GM12891 (cell line): ENCODE measurements at places on chromosomes 6 and 20.
A peak's percentile ranks its signal among the peaks of the same experiment; 100 is the strongest.

- no peak for DNase-seq
Measured at GRCh38 chr6:24125980-24126379, at the start of gene NRSN1. Gene NRSN1 (plus strand): TSS chr6:24126215. CDS start chr6:24134328, 8,113 bp downstream.

DNA sequence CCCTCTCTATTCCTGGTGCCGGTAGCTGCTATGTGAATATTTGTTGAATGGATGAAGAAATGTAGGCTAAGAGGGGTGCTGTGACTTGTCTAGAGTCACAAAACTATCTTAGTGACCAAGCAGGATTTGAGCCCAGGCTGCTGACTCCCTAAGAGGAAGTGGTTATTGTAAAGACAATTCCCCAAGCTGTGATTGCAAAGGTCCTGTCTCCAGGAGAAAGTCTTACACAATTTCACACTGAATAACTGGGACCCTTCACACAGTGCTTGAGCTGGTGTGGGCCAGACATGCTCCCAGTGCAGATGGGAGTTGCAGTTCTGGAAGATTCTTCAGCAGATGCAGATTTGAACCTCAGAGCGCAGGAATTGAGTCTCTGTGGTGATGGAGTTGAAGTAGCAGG lies 38.1 kb downstream of the IYD start:
- DNase-seq, result no peak

DNA sequence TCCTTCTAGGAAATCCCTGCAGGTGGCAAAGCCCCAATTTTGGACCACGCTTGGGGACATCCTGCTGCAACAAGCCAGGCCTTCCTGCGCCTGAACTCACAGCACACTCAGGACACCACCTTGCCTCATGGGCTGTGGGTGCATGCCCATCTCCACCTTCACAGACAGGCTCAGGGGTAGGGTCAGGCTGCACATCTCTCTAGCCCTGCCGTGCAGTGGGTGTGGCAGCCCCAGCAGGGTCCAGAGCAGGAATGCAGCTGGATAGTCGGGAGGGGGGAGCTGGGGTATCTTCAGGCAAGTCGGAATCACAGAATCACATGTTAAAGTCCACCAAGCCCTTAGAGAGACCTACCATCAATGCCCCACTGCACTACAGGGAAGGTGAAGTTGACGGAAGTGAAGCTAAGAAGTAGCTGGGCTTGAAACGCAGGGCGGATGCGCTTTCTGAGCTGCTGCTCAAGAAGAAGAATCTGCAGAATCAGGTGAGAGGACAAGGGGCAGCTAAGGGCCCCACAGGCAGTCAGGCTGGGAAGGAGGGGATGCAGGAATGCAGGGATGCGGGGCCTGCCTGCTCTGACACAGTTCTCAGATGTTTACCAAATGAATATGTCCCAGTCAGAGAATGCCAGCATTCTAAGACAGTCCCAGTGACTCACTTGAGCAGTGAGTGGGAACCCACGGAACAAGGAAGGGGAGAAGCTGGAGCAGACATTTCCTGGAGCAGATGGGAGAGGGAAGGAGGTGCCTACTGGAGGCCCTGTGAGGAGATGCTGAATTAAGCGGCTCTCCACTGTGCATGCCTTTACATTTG lies 11.3 kb downstream of the SERPINB6 start:
- DNase-seq, result no peak

GRCh38 chr6:747921-748320 lies 55.0 kb upstream of the EXOC2 start:
- DNase-seq, result no peak

DNA sequence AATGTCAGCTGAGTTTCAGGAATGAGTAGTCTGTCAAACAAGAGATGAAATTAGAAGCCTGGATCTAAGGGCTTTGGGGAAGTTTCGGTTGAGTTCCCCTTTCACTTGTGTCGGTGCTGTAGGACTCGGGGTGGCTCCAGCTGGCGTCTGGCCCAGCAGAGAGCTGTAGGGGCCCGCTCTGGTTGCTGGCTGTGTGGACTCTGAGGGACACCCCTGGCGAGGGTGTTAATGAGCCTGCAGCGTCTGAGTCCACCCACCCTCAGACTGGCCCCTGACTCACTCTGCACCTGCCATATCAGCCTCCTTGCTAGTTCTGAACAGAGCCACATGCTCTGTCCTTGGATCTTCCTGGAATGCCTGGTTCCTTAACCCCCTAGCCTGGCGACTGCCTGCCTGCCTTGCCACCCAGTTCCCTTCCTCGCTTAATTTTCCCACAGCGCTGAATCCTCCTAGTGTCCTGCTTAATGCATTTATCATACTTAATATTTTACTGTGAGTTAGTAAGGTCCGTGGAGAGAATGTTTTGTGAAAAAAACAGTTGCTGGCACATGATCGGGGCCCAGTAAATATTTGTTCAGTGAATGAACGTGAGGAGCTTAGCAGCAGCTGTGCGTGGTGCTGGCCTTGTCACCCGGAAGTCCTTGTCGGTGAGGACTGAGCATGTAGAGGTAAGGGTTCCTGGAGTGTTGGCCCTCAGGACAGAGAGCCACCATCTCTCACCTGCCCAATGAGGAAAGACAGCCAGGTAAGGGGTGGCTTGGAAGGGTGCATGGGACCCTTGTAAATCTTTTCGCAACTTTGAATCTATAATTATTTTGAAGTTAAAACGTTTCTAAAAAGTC lies 1.6 kb downstream of the DNAJC5 start:
- no peak for DNase-seq

GRCh38 chr6:90230548-90231215 lies 66.0 kb downstream of the BACH2 start:
- no peak for DNase-seq

- no peak for DNase-seq
Measured at GRCh38 chr6:159716247-159717096, 10.8 kb upstream of the WTAP start.

DNA sequence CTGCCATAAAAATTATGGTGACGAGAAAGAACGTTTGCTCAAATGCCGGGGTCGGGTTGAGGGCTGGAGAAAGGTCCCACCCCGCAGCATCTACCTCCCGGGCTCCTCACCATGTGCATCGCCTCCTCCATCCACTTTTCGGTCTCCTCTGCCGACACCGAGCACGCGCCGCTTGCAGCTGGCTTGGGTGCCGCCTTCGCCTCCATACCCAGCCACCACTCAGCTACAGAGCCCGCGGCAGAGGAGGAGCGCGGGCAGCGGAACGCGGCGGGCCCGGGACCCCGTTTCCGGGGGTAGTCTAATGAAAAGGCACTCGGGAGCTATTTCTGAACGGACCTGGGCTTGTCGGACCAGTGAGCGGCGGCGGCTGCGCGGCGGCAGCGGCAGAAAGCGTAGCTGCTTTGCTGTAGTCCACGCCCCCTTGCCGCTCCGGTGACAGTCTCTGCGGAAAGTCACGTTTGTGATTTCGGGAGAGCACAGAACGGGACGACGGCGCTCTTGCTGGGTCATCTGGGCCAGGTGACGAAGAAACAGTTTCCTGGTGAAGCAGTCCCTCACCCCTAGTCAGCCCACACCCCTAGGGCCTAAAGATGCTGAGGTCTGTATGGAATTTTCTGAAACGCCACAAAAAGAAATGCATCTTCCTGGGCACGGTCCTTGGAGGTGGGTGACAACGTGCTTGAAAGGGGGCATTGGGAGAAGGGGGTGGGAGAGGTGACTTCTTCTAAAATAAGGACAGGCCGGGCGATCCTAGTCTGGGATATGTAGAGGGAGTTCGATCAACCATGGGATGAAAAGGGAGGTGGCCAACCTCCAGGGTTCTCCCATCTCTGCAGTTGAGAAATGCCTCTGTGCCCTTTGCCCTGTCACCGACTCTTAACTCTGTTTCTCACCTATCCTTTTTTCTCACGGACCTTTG lies at the start of the genes ADAT2 and PEX3:
ADAT2 (minus strand) TSS at position 243 of the 919 bp plus-strand sequence; CDS start at position 206, 37 bp downstream.
PEX3 (plus strand) TSS at position 353 of the 919 bp plus-strand sequence; CDS start at position 591, 238 bp downstream.
- DNase-seq, result peak; percentile 65

DNA sequence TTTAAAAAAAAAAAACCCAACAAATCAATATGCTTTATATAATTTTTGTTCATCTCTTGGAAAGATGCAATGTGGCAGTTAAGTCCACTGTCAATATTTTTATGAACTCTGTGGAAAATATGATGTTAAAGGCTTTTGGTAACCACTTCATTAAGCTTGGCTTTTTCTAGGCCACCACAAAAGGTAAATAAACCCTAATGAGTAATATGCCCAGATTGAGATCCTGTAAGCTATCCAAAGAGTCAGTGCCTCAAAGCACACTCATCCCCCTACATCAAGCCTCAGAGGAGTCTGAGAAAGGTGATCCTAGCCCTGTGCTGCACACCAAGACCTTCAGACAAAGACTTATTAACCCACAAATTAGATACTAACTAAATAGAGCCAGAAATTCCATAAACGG lies 121.1 kb downstream of the CDC5L start:
- no peak for DNase-seq

- DNase-seq, result no peak
Measured at GRCh38 chr6:112592159-112592558, 245.0 kb downstream of the RFPL4B start.

- no peak for DNase-seq
Measured at GRCh38 chr20:41126719-41127118, 10.6 kb upstream of the PLCG1 start.

GRCh38 chr6:56278171-56278591 lies 30.8 kb upstream of the COL21A1 start:
- no peak for DNase-seq

DNA sequence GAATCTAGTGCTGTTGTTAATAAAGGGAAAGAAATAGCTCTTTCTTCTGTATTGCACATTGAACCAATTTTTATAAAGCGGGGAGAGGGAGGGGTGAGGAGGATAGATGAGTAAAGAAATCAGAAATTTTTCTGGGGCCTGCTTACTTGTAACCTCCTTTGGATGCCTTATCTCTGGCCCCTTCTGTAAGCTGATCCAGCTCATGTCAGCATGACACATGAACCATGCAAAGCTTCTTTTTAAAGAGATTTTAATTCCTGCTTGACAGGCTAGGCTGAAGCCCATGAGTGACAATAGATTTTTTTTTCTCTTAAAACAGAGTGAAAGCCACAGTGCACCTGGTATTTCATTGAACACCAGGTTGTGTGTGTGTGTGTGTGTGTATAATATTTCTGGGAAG lies 325.3 kb downstream of the PRL start:
- DNase-seq, result no peak

DNA sequence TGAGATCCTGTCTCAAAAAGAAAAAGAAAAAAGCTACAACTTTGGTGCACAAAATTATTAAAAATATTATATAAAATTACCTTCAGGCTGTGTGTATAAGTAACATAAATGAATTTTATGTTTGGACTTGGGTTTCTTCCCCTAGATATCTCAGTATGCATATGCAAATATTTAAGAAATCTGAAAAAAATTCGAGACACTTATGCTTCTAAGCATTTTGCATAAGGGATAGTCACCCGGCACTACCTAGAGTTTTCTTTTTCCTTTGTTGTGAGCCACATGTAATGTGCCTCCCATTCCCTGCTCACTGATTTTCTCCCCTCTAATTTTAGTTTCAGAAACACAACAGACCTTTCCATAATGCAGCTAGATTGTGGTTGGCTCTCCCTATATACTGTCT lies 79.4 kb downstream of the NCOA3 start:
- no peak for DNase-seq

- DNase-seq, result peak; percentile 37
Measured at GRCh38 chr6:32984622-32985389, 16.4 kb downstream of the BRD2 start.

DNA sequence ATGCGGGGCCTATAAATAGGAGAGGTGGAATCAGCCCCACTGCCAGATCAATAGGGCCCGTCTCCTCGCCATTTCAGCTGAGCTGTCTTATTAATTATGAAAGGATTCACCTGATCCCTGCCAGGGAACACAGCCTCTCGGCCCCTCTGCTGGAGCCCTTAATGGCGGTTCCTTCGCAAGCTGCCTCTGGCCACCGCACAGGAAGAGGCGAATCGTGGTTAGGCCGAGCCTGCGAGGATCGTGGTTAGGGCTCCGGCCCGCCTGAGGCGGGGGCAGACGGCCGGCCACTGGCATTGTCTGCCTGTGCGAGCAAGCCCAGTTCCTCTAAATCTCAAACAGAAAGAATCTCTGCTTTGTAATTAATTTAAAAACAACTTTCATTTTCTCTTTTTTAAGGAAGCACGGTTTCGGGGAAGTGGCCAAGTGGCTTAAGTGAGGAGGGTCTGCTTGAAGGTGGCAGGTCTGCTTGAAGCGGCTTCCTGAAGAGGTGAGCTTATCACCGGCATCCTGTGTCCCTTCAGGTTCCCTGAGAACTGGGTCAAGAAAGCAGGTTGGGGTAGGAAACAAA lies 9.2 kb downstream of the NRN1 start:
- no peak for DNase-seq

DNA sequence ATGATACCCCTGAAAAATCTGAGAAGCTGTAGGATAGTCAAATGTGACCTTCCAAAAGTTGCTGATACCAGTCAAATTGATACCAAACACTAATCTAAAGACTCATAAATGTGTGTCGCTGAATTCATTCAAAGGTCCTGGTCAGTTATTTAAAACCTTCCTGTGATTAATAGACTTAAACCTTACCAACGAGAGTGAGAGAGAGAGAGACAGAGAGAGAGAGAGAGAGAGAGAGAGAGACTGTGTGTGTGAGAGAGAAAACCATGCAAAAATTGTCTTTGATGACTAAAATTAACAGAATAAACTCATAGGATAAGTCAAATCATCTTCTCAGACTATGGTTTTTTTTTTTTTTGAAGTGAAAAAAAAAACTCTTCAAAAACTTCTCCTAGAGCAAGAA lies 370.9 kb upstream of the HS3ST5 start:
- no peak for DNase-seq

DNA sequence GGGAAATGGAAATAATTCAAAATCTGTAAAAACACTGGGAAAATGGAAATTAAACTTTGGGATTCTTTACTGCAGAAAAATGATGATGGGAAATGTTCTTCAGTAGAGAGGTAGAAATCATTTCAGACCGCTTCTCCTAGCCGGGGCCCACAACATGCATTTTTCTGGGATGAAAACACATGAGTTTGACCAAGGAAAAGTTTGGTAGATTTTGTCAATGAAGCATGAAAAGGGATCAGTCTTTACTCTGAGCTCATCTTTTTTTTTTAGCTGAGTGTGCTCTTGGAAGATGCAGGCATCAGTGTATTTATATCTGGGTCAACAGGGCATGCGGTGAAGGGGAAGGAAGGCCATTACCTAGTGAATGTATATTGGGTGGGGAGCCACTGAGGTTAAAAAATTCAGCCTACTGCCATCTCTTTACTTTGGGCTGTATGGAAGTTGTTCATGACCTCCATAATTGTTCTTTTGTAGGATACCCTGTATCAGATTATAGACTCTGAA lies 36.8 kb downstream of the PLCB1 start:
- DNase-seq, result no peak

DNA sequence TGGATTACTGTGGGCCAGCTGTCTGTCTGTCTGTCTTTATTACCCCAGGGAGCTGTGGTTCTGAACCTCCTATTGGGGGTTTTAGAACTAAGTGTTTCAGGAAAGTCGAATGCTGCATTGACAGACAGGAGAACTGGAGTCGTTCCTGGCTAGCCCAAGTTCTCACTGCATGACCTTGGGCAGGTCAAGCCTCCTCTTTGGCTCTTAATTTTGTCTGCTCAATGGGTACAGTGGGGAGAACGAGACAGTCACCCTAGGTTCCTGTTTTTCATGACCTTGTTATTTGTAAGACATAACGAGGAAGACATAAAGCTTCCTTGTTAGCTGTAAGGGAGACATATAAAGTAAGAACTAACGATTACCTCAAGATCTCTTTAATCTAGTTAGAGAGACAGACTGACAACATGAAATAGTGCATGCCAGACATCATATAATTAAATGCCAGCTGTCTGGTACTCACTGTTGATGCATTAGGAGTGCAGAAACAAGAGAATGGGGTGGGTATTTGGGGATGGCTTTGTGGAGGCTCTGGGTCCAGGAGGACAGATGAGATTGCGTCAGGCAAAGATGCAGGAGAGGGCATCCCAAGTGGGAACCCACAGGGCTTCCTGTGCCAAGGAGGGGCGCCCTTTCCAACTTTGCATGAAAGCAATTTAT lies 3.7 kb upstream of the CCDC167 start:
- DNase-seq, result no peak

- DNase-seq, result no peak
Measured at GRCh38 chr6:131937226-131937625, 13.9 kb downstream of the CCN2 start.
